ENCODE measurements at places on chromosomes 2 and 18.
A peak's percentile ranks its signal among the peaks of the same experiment; 100 is the strongest.

DNA sequence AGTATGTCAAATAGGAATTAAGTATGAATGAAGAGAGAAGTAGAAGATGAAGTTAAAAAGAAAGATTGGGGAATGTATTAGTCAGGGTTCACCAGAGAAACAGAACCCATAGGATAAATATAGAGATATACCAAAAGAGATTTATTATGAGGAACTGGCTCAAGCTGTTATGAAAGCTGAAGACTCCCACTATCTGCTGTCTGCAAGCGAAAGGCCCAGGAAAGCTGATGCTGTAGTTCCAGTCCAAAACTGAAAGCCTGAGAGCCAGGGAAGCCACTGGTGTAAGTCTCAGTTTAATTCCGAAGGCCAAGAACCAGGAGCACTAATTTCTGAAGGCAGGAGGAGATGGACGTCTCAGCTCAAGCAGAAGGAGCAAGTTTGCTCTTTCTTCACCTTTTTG is 200.9 kb upstream of the FN1 start:
- no peak for DNase-seq

DNA sequence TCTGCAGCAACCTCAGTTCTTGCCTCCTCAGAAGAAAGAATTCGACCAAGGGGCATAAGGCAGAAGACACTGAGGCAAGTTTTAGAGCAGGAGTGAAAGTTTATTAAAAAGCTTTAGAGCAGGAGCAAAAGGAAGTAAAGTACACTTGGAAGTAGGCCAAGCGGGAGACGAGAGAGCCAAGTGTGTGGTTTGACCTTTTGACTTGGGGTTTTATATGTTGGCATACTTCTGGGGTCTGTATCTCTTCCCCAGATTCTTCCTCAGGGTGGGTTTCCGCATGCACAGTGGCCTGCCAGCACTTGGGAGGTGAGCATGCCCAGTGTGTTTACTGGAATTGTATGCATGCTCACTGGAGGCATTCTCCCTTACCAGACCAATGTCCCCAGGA is 59.3 kb upstream of the ANKRD44 start:
- no peak for DNase-seq

GRCh38 chr2:166148500-166149400 is 20.9 kb upstream of the SCN1A start:
- no peak for DNase-seq

DNA sequence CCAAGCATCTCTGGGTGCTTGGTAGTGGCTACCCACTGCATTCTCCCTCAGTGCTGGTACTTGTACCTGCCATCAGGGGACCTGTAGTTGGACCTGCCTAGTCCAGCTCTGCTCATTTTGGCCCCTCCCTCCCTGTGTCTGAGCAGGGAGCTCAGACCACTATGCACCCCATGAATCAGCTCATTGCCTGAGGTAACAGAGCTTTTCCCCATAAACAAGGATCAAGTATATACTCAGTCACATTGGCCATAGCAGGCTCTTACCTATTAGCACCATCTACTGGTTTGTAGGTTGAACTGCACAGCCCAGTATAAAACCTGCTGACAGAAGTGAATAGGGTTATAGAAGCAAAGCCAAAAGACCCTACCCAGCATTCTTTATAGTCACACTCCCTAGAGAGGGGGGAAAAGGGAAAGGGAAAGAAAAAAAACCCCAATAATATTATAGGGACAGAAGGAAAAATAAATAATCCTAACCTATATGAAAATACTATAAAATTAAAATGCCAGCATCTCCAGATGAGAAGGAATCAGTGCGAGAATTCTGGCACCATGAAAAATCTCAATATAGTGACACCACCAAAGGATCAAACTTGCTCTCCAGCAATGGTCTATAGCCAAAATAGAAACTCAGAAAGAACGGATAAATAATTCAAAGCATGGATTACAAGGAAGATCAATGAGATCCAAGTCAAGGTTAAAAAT is 6.9 kb upstream of the FLACC1 start:
- DNase-seq: peak; percentile 18

GRCh38 chr2:234102112-234102511 is 51.6 kb downstream of the SPP2 start:
- no peak for DNase-seq
